A549 treated with AZD2906 at 1 μM for 4 hours (cell line): ENCODE measurements at places on chromosomes 3 and 15. TPM values are rescaled to one million over a fixed set of nuclear protein-coding genes. Genes with fewer than 3 reads are reported as not detected.

Gene TUSC7
- total RNA-seq = not detected in 5 replicates

Gene SLC22A14
- 0.03 to 0.05 TPM (median 0.05 TPM) in 3 of 5 replicates, not detected in the others for total RNA-seq

Gene SLC9A9
- total RNA-seq = 0.06 to 0.40 TPM (median 0.22 TPM) in 5 replicates

Gene CILP
- total RNA-seq = 0.40 to 0.60 TPM (median 0.46 TPM) in 5 replicates

Gene MTFMT
- 23.9 to 27.5 TPM (median 24.8 TPM) in 5 replicates for total RNA-seq

Gene GOLGA8J
- total RNA-seq = 0.09 to 0.15 TPM in 2 of 5 replicates, not detected in the others

Gene ZMYND10
- total RNA-seq = 0.91 to 1.8 TPM (median 1.2 TPM) in 5 replicates

Gene NEK10
- 0.66 to 0.84 TPM (median 0.68 TPM) in 5 replicates for total RNA-seq

Gene CFAP20DC
- 1.3 to 2.3 TPM (median 1.9 TPM) in 5 replicates for total RNA-seq

Gene CCDC71
- total RNA-seq = 12.1 to 16.0 TPM (median 14.4 TPM) in 5 replicates

Gene TM4SF4
- 26.2 to 36.4 TPM (median 30.7 TPM) in 5 replicates for total RNA-seq

Gene UROC1
- total RNA-seq = not detected in 5 replicates

Gene GLDN
- total RNA-seq = 0.03 to 0.08 TPM (median 0.05 TPM) in 3 of 5 replicates, not detected in the others

Gene FBXW12
- total RNA-seq = not detected in 5 replicates

Gene PLA2G4D
- total RNA-seq = not detected in 5 replicates

Gene GPR171
- not detected in 5 replicates for total RNA-seq

Gene MEIS2
- 6.7 to 10.0 TPM (median 8.5 TPM) in 5 replicates for total RNA-seq

Gene CLRN1
- not detected in 5 replicates for total RNA-seq

Gene CMTM8
- 8.7 to 14.7 TPM (median 13.9 TPM) in 5 replicates for total RNA-seq

Gene GALNT15
- total RNA-seq = 0.05 to 0.15 TPM (median 0.09 TPM) in 5 replicates

Gene FOXB1
- not detected in 5 replicates for total RNA-seq

Gene UBL7
- 40.4 to 43.0 TPM (median 41.0 TPM) in 5 replicates for total RNA-seq

Gene PAQR5
- total RNA-seq = 69.3 to 93.4 TPM (median 86.5 TPM) in 5 replicates

Gene FAM107A
- total RNA-seq = 0.26 to 0.51 TPM (median 0.41 TPM) in 5 replicates

Gene KIF15
- 7.4 to 12.6 TPM (median 7.8 TPM) in 5 replicates for total RNA-seq

Gene VPS39
- total RNA-seq = 14.3 to 16.0 TPM (median 15.0 TPM) in 5 replicates

Gene CCR9
- 0.03 TPM in 2 of 5 replicates, not detected in the others for total RNA-seq

Gene ZPLD1
- total RNA-seq = 0.02 to 0.06 TPM (median 0.03 TPM) in 4 of 5 replicates, not detected in the other

Gene ZNF35
- 5.1 to 6.7 TPM (median 5.2 TPM) in 5 replicates for total RNA-seq

Gene FBXL2
- total RNA-seq = 6.9 to 8.0 TPM (median 7.5 TPM) in 5 replicates

Gene ZNF770
- 13.0 to 16.6 TPM (median 14.7 TPM) in 5 replicates for total RNA-seq

Gene LINGO1
- 6.7 to 11.6 TPM (median 9.6 TPM) in 5 replicates for total RNA-seq

Gene TICRR
- 10.5 to 12.4 TPM (median 11.6 TPM) in 5 replicates for total RNA-seq

Gene STX19
- total RNA-seq = 0.13 TPM in 1 of 5 replicates, not detected in the others

Gene MEX3B
- total RNA-seq = 3.6 to 4.6 TPM (median 4.0 TPM) in 5 replicates

Gene ATP13A5
- not detected in 5 replicates for total RNA-seq

Gene IMPG2
- total RNA-seq = 0.01 to 0.02 TPM (median 0.01 TPM) in 3 of 5 replicates, not detected in the others

Gene ZIC1
- 0.01 to 0.16 TPM in 2 of 5 replicates, not detected in the others for total RNA-seq

Gene SERINC4
- total RNA-seq = 0.05 to 0.10 TPM (median 0.09 TPM) in 4 of 5 replicates, not detected in the other

Gene CHRNA7
- total RNA-seq = 4.3 to 4.9 TPM (median 4.5 TPM) in 5 replicates

Gene TFRC
- total RNA-seq = 79.8 to 100 TPM (median 83.6 TPM) in 5 replicates

Gene TMEM43
- 133 to 152 TPM (median 145 TPM) in 5 replicates for total RNA-seq

Gene CTXND1
- total RNA-seq = 0.01 TPM in 3 of 5 replicates, not detected in the others

Gene TNNC1
- total RNA-seq = 0.86 to 1.4 TPM (median 1.1 TPM) in 5 replicates

Gene GOLGA6B
- 0.06 TPM in 1 of 5 replicates, not detected in the others for total RNA-seq

Gene SLC6A20
- 0.03 to 0.08 TPM (median 0.06 TPM) in 4 of 5 replicates, not detected in the other for total RNA-seq

Gene EOGT
- total RNA-seq = 8.8 to 14.2 TPM (median 9.6 TPM) in 5 replicates

Gene EPHA6
- 0.06 to 0.24 TPM (median 0.09 TPM) in 5 replicates for total RNA-seq

Gene CACNA2D2
- total RNA-seq = 0.45 to 0.71 TPM (median 0.53 TPM) in 5 replicates

Gene VGLL4
- total RNA-seq = 31.2 to 36.2 TPM (median 35.0 TPM) in 5 replicates

Gene GOLGA8G
- total RNA-seq = not detected in 5 replicates

Gene EIF2B5
- total RNA-seq = 26.0 to 28.5 TPM (median 26.6 TPM) in 5 replicates

Gene OXTR
- 8.5 to 10.1 TPM (median 9.5 TPM) in 5 replicates for total RNA-seq
